ENCODE measurements at places on chromosomes 7 and 10.

- peak; percentile 34 for DNase-seq
Observed at GRCh38 chr10:14185316-14186045, 145.2 kb downstream of the FRMD4A start.

- DNase-seq, result no peak
Observed at GRCh38 chr7:120998996-120999565, 10.6 kb downstream of the CPED1 start.

DNA sequence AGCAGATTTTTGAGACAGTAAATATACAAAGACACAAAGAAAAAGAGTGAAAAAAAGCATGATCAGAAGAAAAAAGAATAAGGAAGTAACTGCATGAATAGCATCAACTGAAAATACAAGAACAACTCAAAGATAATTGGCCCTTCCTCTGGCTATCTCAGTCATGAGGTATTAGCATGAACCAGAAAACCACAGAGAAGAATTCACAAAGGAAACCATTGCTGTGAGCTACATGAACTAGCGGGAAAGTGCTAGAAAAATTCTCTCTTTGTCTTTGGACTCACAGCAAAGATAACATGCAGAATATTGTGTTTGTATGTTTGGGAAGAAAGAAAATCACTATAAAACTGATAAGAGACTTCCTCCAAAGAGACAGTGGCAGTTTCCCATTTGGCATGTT, 82.9 kb downstream of the SORCS1 start:
- DNase-seq, result no peak

- DNase-seq, result no peak
Observed at GRCh38 chr7:45098983-45099839, 10.4 kb upstream of the NACAD start.

DNA sequence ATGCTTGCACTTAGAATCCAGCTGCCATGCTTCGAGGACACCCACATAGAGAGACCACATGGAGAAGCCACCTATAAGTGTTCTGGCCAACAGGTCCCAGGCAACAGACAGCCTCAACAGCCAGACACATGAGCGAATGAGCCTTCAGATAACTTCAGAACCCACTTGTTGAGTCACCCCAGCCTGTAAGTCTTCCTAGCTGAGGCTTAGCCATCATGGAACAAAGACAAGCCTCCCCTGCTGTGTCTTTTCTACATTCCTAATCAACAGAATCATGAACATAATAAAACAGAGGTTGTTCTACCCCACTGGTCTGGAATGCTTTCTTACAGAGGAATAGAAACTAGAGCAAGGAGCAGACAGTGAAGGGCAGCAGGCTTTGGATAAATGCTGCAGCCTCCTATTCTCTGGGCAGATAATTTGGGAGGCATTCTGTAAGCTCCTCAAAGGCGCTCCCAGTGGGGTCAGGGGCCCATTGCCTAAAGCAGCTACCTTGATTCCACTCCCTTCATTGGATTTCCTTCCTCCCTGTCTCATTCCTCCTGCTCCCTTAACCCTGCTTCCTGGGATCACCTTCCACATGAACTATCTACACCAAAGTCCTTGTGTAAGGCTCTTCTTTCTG, 4.6 kb downstream of the TLL2 start:
- no peak for DNase-seq

GRCh38 chr10:102514487-102515311, 10.9 kb downstream of the SUFU start:
- DNase-seq, result no peak

DNA sequence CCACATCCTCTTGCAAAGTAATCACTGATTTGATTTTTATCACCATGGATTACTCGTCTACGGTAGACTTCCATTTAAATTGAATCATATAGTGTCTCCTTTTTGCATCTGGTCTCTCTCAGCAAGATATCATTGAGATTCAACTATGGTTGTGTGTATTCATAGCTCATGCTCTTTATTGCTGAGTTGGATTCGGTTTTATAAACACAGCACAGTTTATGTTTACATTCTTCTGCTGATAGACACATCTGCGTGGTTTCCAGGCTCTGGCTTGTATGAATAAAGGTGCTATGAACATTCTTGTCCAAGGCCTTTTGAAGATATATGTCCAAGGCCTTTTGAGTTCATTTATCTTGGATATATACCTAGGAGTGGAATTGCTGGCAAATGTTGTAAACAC, 356.5 kb upstream of the CELF2 start:
- DNase-seq, result no peak

GRCh38 chr7:26305869-26306665, 14.4 kb downstream of the SNX10 start:
- DNase-seq, result no peak

DNA sequence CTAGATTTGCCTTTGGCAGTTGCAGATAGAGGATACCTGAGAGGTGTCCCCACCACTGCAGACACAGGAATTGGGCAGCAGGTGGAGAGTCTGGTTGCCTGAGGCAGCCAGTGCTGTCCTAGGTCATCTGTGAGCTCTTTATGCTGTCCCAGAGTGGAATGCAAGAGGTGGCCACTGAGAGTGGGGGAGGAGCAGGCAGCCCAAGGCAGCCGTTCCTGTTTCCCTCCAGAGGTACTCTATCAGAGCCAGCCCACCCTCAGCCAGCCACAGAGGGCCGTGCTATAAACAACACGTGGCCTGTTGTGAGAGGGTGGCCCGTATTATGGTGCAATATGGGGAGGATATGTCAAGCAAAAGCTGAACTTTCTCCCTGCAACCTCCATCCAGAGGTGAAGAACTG, 8.5 kb downstream of the LRRC18 start:
- DNase-seq, result no peak

GRCh38 chr7:128017862-128018845, 13.1 kb downstream of the LRRC4 start:
- no peak for DNase-seq

- no peak for DNase-seq
Observed at GRCh38 chr10:132774902-132775863, 10.8 kb downstream of the NKX6-2 start.

- no peak for DNase-seq
Observed at GRCh38 chr10:22674573-22674930, 39.8 kb downstream of the PIP4K2A start.

DNA sequence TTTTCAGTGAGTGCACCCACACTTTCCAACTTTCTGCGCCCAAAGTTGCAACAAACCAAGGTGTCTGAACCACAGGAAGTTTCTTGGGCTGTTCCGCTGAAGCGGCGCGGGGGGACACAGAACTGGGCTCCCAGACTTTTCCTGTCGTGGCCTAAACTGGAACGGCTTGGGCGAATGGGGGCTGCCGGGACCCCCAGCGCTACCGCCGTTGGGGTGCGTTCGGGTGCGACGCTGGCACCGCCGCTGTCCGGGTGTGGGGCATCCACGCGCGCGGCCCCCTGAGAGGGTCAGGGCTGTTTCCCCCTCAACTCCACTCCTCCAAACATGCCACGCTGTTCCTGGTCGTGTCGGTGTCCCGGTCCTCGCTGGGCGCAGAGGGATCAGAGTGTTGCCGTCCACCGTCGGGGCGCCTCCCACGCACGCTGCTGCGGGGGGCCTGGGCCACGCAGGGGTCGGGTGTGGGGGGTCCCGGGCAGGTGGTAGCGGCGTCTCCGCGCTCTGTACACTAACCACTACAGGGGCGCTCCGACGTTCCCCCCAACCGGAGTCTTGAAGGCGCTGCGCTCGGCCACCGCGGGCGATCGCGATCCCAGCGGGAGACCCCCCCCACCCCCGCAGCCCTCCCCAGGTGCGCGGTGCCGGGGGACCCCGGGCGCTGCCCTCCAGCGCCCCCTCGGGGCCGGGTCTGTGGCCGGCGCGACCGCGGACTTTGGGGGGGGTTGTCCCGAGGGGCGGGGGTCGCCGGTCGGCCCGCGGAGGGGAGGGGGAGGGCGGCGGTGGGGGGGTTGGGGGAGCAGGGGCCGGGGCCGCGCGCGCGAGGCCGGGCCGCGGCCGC, 2.2 kb upstream of the CUX1 start:
- DNase-seq, result peak; percentile 54

GRCh38 chr7:50448823-50449222, 1.3 kb downstream of the FIGNL1 start:
- DNase-seq, result no peak

DNA sequence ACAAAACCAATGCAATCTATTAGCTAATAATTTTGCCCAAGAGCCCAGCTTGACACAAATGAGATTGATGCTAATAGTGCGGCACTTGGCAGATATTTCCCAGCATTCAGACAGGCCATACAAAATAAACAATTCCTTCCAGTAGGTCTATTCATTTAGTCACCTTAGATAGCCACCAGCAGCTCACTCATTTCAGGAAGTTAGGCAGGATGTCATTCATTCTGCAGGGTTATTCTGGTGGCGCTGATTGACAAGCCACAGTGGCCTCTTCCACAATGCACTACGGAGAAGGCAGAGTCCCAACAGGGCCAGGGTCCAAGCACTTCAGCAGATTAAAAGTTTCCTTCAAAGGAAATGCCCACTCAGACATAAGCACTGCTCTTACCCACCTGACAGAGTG, 55.8 kb downstream of the PIK3AP1 start:
- DNase-seq, result no peak

DNA sequence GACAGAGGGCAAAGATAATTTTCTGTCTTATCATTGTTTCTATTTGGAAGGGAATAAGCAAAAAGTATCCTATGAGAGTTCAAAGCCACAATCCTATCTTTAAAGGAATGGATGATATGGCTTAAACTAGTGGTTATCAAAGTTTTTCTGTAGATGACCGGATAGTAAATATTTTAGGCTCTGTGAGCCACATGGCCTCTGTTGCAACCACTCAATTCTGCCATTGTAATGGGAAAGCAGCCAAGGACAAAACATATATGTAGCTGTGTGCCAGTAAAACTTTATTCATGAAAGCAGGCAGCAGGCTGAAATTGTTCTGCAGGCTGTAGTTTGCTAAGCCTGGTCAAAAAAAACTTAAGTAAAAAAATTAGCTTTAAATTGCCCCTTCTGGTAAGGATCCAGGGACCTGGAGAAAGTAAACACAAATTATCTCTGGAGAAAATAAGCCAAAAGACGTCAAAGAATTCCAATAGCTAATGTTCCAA, 73.3 kb downstream of the THSD7A start:
- no peak for DNase-seq

DNA sequence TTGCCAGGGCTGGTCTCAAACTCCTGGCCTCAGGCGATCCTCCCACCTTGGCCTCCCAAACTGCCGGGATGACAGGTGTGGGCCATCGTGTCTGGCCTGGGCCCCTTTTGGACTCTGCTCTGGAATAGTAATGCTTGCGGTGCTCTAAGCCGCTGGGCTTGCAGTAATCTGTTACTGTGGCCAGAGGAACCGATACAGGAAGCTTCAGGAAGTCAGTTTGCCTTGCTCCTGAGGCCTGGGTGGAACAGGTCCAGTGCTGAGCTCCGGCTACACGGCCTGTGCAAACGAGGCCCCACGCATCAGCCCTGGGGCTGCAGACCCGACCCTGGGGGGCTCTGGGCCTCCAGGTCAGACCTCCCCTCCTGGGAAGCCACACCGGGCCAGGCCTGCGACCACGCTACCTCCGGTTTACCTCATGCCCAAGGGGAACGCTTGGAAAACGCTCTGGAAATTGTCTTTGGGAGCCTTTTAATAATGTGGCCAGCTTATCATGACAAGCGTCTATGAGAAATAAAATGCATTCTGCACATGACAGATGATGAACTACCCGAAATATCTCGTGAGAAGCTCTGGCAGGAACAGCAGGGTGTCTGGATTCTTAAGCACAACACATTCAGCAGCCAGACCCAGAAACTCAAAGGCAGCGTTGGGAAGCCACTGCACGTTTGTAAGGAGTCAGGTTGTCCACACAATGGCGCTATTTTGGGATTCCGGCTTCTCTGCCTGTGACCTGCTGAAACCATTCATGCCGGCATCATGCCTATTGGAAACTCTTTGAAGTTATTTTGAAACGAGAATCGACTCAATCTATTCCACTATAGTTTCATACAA, 10.1 kb upstream of the ADAP1 start:
- DNase-seq, result no peak

GRCh38 chr7:69564454-69565417, 33.5 kb upstream of the AUTS2 start:
- no peak for DNase-seq

DNA sequence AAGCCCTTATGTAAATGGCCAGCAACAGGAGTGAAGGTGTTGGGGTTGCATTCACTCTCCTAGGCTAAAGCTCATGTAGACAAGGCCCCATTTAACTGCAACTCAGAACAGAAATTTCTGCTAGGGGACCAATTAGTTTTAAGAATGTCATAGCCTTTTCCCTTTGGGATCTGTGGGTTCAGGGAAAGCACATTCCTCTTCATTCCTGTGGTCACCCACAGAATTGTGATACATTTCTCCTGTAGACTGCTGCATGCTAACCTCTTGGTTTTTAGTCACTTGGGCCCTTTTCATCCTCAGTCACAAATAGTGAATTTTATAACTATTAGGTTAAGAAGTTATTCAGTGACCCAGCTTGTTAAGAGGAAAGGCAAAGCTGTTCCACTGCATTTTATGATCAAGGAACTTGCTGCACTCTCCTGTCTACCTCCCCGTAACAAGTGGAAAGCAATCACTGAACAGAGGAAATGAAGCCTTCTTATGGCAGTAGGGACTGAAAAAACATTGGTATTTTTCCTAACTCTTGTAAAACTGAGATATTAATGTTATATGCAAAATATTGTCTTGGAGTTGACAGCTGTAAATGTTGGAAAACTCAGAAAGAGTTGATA, 124.9 kb downstream of the SND1 start:
- no peak for DNase-seq

- no peak for DNase-seq
Observed at GRCh38 chr10:5596611-5597341, 69.6 kb downstream of the ASB13 start.

GRCh38 chr10:413662-414071, 275.8 kb downstream of the DIP2C start:
- DNase-seq, result no peak

DNA sequence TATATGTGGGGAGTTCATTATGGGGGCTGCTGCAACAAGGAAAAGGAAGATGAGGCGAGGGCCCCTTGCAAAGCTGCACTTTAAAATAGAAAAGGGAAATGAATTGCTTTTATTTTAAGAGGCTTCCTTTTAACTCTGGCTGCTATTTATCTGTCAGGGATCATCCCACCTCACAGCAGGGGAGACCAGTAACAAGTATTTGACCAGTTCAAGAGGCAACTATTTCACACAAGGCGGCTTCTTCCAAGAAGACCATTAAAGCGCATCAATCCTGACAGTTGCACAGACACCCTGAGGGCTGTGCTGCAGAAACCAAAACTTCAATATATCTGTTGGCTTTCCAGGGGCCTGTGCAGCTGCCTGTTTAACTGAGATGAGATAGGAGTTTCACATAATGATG, 1009.2 kb downstream of the SORCS3 start:
- DNase-seq, result no peak
